ENCODE measurements at places on chromosomes 16 and 17.

DNA sequence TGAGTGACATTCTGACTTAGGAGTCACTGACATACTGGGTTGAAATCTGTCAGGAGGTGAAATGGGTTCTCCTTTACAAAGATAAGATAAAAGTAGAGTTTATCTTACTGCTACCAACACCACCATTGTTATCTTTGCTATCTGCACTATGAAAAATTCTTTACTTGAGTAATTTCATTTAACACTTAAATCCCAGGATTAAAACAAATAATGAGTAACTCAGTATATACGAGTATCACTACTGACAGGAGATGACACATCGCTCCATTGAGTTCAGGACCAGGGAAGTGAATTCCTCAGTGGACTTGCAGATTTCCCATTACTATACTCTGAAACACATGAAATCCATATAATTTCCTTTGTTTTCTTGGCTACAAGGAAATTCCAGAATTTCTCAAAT, 242.1 kb upstream of the NLRP1 start:
- DNase-seq = no peak

DNA sequence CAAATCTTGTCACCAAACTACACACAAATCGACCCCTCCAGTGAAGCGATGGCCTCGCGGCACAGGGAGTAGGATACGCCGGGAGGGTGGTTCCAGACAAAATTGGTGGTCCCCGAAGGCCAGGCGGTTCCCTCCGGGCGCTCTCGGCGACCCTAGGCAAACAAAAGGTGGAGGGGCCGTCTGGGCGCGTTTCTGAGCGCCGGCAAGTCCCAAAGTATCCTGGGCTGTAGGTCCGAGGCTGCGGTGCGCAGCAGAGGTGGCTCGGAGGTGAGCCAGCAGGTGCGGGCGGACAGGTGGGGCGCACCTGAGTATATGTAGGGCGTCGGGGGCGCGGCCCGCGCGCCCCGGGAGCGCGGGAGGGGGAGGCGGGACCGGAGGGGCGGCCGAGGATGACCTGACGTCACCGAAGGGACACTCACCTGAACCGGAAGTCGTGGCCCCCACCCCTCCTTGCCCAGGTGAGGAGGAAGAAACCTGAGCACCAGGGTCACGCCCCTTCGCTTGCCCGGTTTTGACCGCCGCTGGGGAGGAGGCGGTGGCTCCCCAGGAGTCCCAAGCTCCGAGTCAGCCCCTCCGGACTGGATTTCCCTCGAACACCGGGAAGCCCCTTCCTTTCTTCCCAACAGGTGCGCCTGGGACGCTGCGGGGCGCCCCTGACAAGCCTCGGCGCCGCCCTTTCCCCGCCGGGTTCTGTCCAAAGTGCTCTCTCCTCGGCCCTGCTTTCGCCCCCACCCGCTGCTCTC, at the start of gene CLDN7:
TSS of gene CLDN7 (minus strand) at position 287 of the 743 bp plus-strand sequence. CDS start 435 bp downstream, outside the sequence.
- no peak for DNase-seq

- DNase-seq = no peak
These were observed 82.8 kb downstream of the TBC1D16 start for GRCh38 chr17:79952901-79953300.

DNA sequence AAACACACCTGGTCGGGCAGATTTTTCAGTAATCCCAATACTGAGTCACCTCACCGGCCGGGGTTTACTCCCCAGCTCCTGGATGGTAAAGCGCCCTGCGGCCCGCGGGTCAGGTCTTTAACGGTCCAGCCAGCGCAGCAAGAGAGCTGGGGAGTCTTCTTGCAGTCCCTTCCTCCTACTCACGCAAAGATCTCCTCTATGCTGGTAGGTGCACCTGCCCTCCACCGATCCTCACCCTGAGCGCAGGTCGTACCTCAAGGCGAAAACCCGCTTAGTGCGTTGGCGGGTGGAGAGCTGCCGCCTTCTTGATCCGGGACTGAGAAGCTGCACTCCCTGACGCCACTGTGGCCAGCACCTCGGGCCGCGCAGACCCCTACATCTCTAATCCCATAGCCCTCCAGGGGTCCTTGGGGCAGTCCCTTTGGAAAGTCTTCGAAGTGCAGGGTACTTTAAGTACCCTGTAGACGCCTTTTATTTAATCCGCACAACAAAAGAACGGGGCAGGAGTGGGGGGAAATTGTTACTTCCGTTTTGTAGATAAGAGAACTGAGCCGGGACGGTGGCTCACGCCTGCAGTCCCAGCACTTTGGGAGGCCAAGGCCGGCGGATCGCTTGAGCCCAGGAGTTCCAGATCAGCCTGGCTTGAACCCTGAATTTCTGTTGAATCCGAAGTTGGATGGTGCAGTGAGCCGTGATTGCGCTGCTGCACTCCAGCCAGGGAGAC, 10.4 kb upstream of the HOXB13 start:
- DNase-seq = no peak

- no peak for DNase-seq
These were observed 11.9 kb downstream of the MCRIP1 start for GRCh38 chr17:81821147-81821546.

DNA sequence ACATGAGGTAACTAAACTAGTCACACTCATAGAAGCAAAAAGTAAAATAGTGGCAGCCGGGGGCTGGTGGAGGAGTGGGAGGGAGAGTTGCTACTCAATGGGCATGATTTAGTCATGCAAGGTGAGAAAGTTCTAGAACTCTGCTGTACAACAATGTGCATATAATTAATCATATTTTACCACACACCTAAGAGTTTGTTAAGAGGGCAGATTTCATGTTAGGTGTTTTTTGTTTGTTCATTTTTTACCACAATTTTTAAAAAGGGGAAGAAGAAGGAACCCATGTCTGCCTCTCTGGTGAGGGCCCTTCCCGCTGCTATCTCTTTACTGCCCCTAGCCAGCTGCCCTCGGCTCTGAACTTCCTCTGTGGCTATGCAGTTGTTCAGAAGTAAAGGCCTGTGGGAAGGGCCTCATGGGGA, 11.2 kb downstream of the CD300LB start:
- DNase-seq = no peak

DNA sequence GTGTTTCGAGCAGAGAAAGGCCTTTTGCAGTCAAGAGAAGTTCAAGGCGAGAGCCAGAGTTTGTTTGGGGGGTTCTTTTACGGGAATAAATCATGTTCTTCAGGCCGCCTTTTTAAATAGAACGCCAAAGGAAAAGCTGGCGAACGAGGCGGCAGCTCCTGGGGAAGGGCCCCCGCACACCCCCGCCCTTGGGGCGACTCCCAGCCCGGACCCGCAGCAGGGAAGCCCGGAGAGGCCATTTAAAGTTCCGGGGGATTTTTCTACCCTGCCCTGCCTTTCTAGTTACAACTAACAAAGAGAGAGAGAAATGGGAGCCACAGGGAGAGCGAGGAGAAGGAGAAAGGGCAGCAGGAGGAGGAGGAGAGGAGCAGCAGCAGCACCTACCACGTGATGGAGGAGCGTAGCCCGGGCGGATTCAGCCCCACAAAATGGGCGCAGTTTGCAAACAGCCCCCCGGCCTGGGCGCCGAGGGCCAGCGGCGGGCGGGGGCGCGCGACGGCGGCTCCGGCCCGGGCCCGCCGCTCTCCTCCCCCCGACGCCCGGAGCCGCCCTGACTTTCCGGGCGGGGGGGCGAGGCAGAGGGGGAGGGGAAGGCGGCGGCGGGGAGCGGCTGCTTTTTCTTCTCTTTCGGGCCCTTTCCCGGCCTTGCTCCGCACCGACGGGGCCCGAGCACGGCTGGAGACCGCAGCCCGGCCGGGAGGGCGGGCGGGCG, 634 bp downstream of the KANSL1 start:
- no peak for DNase-seq
